T47D (cell line): ENCODE measurements at places on chromosomes 6 and 20.

DNA sequence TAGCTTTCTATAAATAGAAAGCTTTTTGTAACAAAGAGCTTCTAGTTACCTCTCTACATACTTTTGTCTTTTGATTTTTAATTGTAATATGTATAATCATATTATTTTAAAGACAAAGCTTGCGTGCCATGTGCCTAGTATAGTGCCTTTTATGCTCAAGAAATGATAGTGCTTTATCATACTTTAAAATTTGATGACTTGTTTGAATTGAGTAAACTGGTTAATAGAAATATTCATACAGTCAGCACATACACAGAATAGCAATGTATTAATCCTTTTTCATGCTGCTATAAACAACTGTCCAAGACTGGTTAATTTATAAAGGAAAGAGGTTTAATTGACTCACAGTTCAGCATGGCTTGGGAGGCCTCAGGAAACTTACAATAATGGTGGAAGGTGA is 313.0 kb downstream of the FRK start:
- DNase-seq = no peak

- no peak for DNase-seq
Measured at GRCh38 chr6:160899671-160900430, 91.7 kb upstream of the MAP3K4 start.

GRCh38 chr6:149889326-149889725 is 8.6 kb downstream of the RAET1E start:
- no peak for DNase-seq

GRCh38 chr6:36599791-36600209 is 5.6 kb downstream of the SRSF3 start:
- DNase-seq = no peak

DNA sequence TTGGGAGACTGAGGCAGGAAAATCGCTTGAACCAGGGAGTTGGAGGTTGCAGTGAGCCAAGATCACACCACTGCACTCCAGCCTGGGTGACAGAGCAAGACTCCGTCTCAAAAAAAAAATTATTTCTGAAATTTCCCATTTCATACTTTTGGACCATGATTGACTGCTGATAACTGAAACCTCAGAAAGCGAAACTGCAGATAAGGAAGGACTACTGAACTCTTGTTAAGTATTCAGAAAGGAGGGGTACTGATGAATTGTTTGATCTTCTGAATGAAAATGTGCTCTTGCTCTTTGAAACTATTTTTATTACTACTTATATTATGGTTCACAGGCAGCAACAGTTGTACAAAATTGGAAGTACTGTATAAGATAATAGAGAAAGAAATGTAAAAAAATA is 69.0 kb downstream of the HDGFL1 start:
- DNase-seq = no peak

DNA sequence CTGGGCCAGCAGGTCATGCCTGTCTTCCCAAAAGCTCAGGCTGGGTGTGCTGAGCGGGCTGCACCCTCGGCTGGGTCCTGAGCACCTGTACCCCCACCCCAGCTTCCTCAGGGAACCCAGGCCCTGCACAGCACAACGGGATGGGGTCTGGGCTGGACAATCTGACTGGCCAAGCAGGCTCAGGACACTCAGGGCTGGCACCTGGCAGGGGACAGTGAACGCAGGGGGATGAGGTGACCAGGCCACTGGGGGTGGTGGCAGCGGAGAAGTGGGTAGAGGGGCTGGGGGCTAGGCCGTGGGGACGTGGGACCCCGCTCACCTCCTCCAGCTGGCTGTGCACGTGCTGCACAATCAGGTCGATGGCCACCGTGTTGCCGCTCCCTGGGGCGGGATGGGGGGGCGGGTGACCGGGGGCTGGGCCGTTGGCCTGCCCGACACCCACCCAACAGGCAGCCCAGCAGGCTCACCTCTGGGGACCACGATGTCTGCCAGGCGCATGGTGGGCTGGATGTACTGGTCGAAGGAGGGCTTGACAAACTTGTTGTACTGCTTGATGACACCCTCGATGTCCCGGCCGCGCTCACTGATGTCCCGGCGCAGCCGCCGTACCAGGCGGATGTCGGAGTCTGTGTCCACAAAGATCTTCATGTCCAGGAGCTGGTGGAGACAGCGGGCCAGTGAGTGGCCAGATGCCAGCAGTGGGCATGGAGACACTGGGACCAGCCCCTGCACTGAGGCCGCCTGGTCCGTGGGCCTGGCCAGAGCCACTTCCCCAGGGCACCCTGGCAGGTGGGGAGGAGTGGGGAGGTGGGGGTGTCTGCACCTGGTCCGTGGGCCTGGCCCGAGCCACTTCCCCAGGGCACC is 11.9 kb downstream of the UCKL1 start:
- no peak for DNase-seq

DNA sequence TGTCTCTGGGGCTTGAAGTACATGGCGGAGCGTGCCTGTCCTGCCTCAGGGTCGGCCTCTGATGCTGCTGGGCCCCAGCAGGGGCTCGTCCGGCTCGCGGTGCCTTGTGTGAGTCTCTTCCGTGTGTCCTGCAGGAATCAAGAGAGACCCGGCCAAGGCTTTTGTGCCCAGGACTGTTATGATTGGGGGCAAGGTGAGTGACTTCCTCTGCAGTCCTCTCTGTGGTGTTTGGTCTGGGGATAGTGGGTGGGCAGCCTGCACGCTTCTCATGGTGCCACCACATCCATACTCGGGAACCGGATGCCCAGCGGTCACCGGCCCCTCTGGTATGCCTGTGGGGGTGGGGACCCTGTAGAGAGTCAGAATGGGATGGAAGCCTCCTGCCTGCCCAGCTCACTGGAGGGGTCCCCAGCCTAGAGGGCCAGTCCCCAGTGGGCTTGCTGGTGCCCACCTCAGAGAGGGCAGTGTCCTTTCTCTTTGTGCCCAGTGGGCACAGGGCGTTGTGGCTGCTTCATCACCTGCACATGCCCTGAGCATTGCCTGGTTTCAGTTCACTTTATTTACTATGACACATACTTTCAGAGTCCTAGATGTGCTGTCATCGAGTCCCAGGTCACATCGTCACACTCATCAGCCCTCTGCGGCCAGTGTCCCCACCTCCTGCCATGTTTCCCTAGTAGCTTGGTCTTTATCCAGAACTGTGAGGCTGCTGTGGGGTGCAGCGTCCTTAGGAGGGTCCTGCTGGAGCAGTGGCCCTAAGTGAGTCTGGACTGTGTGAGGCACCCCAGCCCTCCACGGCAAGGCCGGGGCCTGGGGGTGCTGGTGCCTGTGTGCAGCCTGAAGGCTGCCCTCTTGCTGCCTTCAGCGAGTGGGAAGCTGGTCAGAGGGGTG is 40.7 kb downstream of the PYGB start:
- no peak for DNase-seq

- no peak for DNase-seq
Measured at GRCh38 chr6:142810952-142811514, 133.9 kb downstream of the HIVEP2 start.

DNA sequence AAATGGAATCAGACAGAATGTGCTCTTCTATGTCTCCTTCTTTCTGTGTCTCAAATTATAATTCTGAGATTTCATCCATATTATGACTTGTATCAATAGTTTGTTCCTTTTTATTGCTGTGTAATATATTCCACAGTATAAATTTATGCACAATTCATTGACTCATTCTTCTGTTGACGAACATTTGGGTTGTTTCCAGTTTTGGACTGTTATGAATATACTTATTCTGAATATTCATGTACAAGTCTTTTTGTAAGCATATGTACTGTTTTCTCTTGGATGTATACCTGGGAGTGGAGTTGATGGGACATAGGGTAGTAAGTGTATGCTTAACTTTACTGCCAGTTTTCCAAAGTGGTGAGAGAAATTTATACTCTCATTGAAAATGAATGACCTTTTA is 28.1 kb upstream of the TRAF3IP2 start:
- no peak for DNase-seq
